ENCODE measurements at places on chromosomes 3 and 15.
A peak's percentile ranks its signal among the peaks of the same experiment; 100 is the strongest.

DNA sequence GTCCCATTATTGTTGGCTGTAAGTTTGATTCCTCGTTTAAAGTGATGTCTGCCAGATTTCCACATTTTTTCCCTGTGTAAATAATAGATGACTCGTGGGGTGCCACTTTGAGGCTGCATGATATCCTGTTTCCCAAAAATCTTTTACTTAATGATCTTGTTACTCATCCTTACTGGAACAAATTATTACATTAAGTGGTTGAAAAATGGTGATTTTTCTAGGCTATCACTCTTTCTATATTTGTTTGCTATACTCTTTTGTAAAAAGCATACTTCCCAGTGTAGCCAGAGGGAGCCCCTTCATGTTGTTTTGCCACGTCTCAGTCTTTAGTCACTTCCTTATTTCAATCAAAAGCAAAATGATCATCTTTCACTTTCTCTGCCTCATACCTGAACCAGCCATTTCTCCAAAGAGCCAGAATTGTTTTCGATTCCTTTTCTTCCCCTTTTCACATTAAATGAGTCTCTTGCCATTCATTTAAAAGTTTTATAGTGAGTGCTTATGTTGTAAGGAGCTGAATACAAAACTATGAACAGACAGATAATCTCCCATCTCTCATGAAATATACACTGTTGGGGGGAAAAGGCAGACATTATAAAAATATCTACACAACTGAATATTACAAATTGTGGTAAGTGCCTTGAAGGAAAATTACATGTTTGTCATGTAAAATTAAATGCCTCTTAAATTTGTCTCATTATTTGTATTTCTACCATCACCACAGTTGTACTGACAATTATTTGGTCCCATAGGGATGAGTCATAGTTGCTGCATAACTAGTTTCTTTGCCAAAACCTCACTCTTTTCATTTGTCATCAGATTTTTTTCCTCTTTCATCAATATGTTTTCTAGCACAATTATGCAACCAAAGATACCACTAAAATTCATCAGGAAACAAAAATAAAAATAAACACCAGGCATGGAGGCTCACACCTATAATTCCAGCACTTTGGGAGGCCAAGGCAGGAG, 41.5 kb downstream of the ADGRG7 start:
- no peaks in the 10 kb centered on the region for H3K27me3 ChIP-seq
- peak; percentile 36 for DNase-seq
- H3K4me1 ChIP-seq = peaks cover 15% of the 10 kb centered on the region
- no peaks in the 10 kb centered on the region for H3K36me3 ChIP-seq

DNA sequence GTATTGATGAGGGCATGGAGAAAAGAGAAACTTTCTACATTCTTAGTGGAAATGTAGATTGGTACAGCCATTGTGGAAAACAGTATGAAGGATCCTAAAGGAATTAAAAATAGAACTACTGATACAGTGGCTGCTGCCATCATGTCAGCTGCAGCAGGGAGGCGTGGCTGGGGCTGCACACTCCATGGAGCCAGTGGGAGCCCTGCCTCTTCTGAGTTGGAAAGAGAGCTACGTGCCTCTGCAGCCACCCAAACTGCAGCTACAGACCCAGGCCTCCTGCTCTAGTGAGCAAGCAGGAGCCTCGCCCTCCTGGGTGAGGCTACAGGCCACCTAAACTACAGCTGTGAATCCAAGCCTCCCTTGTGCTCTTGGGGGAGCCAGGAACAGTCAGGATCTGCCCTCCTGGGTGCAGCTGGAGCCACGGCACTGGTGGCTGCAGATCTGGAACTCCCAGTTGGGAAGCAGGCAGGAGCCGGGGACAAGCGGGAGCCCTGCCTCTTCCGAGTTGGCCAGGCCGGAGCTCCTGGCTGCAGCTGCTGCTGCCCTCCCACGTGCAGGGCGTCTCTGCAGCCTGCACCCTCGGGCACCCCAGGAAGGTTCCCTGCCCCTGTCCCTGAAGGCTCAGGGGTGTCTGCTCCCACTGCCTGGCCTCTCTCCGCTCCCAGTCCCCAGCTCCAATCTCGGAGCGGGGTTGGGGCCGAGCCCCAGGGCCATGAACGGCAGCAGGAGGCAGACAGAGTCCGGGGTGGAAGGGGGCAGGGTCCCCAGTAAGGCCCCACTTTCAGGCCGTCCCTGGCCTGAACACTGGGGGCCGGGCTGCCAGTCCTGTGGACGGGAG, 64.5 kb downstream of the THBS1 start:
- no peaks in the 10 kb centered on the region for H3K36me3 ChIP-seq
- H3K27ac ChIP-seq = no peak overlapping the region
- peaks cover 26% of the 10 kb centered on the region for H3K4me1 ChIP-seq

DNA sequence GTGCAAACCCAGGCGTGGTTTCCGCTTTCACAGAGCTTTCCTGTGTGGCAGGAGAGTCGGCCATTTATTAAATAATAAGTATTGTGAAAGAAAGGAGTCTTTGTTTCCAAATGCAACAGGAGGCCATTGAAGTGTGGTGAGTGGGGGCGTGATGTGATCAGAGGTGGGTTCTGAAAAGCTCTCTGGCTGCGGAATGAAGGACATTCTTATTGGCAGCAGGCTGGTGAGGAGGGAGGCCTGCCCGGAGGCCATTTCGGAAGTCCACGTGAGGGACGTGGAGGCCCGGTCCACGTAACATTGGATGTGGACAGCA, 11.1 kb downstream of the ARNT2 start:
- H3K4me3 ChIP-seq = no peak overlapping the region
- DNase-seq = no peak
- no peaks in the 10 kb centered on the region for H3K4me1 ChIP-seq

GRCh38 chr15:39602143-39602542, 21.3 kb downstream of the THBS1 start:
- H3K4me1 ChIP-seq = no peaks in the 10 kb centered on the region
- H3K27me3 ChIP-seq = no peaks in the 10 kb centered on the region
- H3K4me3 ChIP-seq = no peak overlapping the region
- DNase-seq = no peak
- H3K27ac ChIP-seq = no peak overlapping the region
- H3K36me3 ChIP-seq = no peaks in the 10 kb centered on the region

DNA sequence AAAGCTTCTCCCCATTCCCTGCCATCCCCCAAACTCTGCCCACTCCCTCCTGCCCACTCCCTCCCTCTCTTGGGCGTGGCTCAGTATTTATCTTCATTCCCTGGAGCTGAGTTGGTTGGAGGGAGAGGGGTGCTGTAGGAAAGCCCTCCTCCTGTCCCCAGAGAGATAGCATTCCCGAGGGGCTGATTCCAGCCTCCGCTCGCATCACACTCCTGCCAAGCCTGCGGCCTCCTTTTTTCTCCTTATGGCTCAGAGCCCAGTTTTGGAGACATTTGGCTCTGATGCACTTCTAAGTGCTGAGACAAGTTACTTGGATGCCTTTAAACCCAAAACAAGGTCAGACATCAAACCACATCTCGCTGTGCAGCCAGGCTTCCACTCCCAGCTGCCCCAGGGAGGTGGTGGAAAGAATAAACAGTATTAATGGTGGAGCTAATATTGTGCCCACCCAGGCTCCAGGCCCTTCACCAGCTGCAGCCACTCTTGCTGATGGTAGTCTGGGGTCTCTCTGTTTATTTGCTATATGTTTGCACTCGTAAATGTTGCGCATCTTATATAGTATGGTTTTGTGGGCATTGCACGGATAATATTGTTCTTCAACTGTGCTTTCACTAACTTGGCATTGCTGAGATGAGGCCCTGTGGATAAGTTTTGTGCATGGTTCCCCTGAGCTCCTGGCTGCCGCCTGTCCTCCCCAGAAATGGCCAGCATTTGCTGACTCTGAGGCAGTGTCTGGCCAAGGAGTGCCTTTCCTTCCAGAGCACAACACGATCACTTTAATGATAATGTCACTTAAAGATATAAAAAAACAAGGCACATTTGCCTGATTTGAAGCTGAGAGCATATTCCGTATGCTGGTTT, 157.2 kb downstream of the LRRC28 start:
- H3K4me1 ChIP-seq = peaks cover 3% of the 10 kb centered on the region
- no peak overlapping the region for H3K4me3 ChIP-seq
- no peaks in the 10 kb centered on the region for H3K36me3 ChIP-seq
- DNase-seq = no peak
- no peaks in the 10 kb centered on the region for H3K27me3 ChIP-seq

- H3K4me1 ChIP-seq = peaks cover 7% of the 10 kb centered on the region
- no peak overlapping the region for H3K27ac ChIP-seq
- peaks cover 28% of the 10 kb centered on the region for H3K27me3 ChIP-seq
- no peaks in the 10 kb centered on the region for H3K36me3 ChIP-seq
- DNase-seq = no peak
- H3K4me3 ChIP-seq = no peak overlapping the region
These were observed 155.8 kb upstream of the FRMD4B start for GRCh38 chr3:69541711-69542088.

- no peaks in the 10 kb centered on the region for H3K27me3 ChIP-seq
- no peaks in the 10 kb centered on the region for H3K36me3 ChIP-seq
- no peaks in the 10 kb centered on the region for H3K4me1 ChIP-seq
- DNase-seq = no peak
- H3K27ac ChIP-seq = no peak overlapping the region
- no peak overlapping the region for H3K4me3 ChIP-seq
These were observed 10.2 kb upstream of the HTR3C start for GRCh38 chr3:184042617-184043016.

DNA sequence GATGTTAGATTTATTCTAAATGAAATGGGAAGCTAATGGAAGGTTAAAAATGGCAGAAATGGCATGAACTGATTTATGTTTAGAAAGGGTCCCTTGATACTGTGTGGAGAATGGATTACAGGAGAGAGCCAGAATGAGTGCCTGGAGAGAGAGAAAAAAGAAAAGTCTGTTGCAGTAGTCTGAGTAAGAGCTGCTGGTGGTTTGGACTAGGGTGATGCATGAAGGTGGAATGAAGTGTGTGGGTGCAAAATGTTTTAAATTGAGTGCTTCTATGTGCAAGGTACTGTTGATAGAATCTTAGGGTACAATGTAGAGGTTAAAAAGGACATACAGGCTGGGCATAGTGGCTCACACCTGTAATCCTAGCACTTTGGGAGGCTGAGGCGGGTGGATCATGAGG, 11.4 kb upstream of the MGA start:
- H3K27me3 ChIP-seq = no peaks in the 10 kb centered on the region
- H3K4me3 ChIP-seq = no peak overlapping the region
- H3K4me1 ChIP-seq = no peaks in the 10 kb centered on the region
- no peak overlapping the region for H3K27ac ChIP-seq
- no peaks in the 10 kb centered on the region for H3K36me3 ChIP-seq

GRCh38 chr3:42262525-42262924, 3.5 kb downstream of the CCK start:
- peaks cover 10% of the 10 kb centered on the region for H3K4me1 ChIP-seq
- H3K27ac ChIP-seq = no peak overlapping the region
- DNase-seq = no peak
- peaks cover 60% of the 10 kb centered on the region for H3K27me3 ChIP-seq
- H3K36me3 ChIP-seq = no peaks in the 10 kb centered on the region
- no peak overlapping the region for H3K4me3 ChIP-seq

DNA sequence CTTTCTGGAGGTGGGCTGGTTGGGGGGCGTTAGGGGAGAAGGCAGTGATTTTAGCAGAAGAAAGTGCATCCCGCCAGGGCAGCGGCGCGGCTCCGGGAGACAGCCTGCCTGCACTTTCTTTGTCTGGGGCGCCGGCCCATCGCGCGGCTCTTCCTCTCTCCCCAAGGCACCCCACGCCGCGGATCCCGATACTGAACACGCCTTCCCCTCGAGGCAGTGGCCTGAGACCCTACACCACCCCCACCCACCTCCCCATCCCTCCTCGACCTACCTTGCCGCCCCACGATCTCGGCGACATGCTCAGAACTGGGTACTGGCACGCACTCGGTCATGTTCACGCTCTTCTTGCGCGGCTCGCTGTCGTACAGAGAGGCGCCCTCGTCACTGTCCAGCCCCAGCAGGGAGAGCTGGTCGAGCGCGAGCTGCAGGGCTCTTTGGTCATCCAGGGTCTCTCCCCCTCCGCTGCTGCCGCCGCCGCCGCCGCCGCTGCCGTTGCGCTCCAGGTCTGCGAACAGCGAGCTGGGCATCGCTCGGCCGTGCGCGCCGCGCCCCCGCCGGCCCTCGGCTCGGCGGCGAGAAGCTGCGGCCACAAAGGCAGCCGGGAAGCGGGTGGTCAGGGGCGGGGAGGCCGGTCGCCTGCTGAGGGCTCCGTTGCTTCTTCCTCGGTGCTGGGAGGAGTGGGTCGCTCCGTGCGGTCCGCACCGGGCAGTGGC, 483 bp downstream of the MEX3B start:
- H3K36me3 ChIP-seq = peaks cover 2% of the 10 kb centered on the region
- peak overlapping the region; percentile 82 for H3K4me3 ChIP-seq
- peaks cover 12% of the 10 kb centered on the region for H3K4me1 ChIP-seq
- peaks cover 21% of the 10 kb centered on the region for H3K27me3 ChIP-seq
- H3K27ac ChIP-seq = no peak overlapping the region

DNA sequence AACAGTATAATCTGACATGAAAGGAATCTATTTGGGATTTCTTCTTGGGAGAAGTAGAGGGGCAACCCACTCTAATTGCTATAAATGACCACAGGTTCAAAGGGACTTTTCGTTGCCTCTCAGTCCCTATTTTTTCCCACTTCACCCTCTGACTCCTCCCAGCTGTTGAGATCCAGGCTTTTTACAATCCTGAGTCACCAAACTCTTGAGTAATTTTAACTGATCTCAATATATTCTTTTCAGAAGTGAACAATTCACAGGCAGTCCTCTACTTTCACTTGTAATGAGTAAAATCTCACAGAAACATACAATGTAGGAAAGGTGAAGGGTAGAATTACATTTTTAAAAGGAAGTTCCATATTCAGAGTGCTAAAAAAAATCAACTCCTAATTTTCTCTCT, 44.6 kb downstream of the EIF4E3 start:
- no peak overlapping the region for H3K4me3 ChIP-seq
- no peak for DNase-seq
- H3K27me3 ChIP-seq = no peaks in the 10 kb centered on the region
- peaks cover 5% of the 10 kb centered on the region for H3K36me3 ChIP-seq
- H3K27ac ChIP-seq = no peak overlapping the region

GRCh38 chr15:71792521-71792920, 17.8 kb upstream of the NR2E3 start:
- H3K4me1 ChIP-seq = no peaks in the 10 kb centered on the region
- no peak overlapping the region for H3K27ac ChIP-seq
- no peak for DNase-seq
- no peaks in the 10 kb centered on the region for H3K36me3 ChIP-seq
- no peak overlapping the region for H3K4me3 ChIP-seq
- peaks cover 5% of the 10 kb centered on the region for H3K27me3 ChIP-seq

DNA sequence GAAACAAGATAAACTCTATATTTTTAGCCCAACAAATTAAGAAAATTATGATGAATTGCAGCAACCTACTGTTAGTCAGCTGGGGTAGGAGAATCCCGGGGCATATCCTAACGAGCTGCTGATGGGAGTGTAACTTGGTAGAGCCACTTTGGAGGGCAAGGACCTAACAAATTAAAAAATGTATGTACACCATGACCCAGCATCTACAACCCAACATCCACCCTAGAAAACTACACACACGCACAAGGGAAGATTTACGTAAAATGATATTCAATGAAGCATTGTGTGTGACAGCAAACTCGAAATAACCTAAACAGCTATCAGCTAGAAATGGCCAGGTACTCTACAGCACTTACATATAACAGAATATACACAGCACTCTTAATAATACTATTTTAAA, 1.9 kb downstream of the BCL2A1 start:
- H3K4me3 ChIP-seq = peak overlapping the region; percentile 95

- no peak overlapping the region for H3K4me3 ChIP-seq
- no peak overlapping the region for H3K27ac ChIP-seq
- peaks cover 10% of the 10 kb centered on the region for H3K36me3 ChIP-seq
- no peak for DNase-seq
These were observed 83.0 kb downstream of the VGLL4 start for GRCh38 chr3:11560746-11561145.
